ENCODE measurements at places on chromosomes 5 and 9.

GRCh38 chr9:112200711-112201110 is 25.6 kb upstream of the SUSD1 start:
- no peak for DNase-seq

GRCh38 chr9:21974343-21974721 is 19.9 kb downstream of the CDKN2A start:
- no peak for DNase-seq

GRCh38 chr9:30591461-30591860 is 1793.0 kb upstream of the ACO1 start:
- no peak for DNase-seq

DNA sequence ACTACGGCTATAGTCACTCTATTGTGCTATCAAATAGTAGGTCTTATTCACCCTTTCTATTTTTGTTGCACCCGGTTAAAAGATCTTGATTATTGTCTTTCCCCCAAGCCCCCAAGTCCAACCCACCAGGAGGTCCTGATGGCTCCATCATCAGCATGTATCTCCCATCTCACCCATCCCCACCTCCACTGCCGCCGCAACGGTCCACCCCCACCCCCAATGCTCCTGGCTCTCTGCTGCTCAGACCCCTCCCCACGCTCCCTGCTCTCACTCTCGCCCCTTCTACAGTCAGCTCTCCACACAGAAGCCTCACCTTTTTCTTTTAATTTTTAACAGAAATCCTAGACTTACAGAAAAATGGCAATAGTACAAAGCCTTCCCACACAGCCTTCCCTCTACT is 51.5 kb upstream of the SH3PXD2B start:
- no peak for DNase-seq

GRCh38 chr9:135506327-135507103 is 6.0 kb downstream of the MRPS2 start:
- DNase-seq: no peak

GRCh38 chr5:51379331-51379700 is 3.9 kb upstream of the ISL1 start:
- DNase-seq: no peak

- no peak for DNase-seq
These were observed 31.5 kb upstream of the SGCD start for GRCh38 chr5:156295431-156295830.

DNA sequence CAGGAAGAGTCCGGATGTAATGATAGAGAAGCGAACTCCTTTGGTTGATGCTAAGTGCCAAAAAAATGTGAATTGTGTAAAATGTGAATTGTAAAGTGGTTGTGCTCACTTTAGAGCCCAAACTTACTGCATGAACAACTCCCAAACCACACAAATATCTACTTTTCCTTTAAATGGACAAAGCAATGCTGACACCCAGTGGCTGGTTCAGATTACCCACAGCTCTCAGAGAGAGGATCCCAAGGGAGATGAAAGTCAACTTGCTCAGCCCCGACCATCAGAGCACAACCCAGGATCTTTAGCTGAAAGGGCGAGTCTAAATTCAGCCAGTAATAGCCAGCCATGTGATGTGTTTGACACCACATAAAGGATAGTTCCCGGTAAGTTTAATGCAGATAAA is 133.7 kb downstream of the NMUR2 start:
- DNase-seq: no peak

DNA sequence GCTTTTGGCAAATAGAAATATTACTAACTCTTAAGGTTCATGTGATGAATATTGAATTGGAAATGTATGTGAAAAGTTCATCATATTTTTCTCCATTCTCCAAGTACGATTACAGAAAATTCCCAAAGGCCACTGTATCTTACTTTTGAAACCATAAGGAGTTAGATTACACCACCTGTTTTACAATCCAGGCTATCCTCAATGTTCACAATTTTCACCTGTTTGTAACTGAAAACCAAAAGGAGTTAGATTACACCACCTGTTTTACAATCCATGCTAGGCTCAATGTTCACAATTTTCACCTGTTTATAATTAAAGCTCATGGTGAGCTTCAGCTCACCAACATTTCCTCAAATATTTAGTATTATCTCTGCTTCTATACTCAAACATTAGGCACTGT is 188.0 kb downstream of the HCN1 start:
- DNase-seq: no peak

DNA sequence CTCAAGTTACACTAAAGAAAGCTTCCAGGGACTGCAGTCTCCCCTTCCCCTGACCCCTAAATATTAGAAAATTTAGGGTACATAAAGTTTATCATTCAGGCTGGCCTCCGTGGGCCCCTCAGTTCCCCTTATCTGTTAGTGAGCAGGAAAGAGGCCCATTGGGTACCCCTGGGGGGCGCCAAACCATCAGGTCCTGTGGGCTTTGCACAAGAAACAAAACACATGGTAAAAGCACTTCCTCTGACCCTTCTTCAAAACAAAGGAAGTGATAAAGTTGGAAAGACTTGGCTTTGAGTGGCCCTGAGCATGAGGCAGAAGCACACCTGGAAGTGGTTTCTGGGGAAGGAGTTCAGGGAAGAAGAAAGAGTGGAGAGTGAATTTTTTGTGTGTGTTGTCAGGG is 213.0 kb downstream of the SMARCA2 start:
- peak; percentile 12 for DNase-seq

DNA sequence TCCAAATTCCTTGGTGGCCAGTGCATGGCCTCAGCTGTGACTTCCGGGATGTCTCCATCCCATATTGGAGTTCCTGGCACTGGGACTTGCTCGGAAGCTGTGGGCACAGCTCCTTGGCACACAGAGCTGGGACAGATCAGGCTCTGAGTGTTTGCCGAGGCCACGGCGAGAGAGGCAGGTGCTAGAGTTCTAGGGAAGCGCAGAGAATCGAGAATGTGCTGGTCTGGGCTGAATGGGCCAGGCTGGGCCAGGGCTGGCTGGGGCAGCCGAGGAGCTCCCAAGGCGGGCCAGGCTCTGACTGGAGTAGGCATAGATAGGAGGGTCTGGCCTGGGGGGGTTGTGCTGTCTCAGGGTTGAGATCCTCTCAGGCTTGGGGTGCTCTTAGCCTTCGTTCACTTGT is 45.4 kb downstream of the HMCN2 start:
- no peak for DNase-seq

GRCh38 chr9:99184475-99185347 is 37.0 kb downstream of the ALG2 start:
- DNase-seq: peak; percentile 82

DNA sequence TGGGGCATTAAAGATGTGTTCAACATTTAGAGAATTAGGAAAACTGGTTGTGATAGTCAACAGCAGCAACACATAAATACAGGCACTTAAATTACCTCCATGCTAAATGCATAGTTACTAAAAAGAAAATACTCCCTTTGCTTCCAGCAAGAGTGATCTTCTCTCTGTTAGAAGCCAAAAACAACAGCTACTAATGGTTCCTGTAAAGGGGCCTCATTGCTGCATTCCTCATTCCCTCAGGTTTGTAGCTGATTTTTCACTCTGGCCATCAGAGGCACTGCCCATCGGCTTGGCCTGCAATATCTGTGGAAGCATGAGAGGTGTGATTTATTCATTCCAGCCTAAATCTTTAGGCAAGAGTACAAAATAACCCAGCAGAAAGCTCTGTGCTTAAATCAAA is 466.0 kb upstream of the ADAMTS16 start:
- no peak for DNase-seq

GRCh38 chr5:173730632-173731298 is 114.3 kb upstream of the BOD1 start:
- no peak for DNase-seq

DNA sequence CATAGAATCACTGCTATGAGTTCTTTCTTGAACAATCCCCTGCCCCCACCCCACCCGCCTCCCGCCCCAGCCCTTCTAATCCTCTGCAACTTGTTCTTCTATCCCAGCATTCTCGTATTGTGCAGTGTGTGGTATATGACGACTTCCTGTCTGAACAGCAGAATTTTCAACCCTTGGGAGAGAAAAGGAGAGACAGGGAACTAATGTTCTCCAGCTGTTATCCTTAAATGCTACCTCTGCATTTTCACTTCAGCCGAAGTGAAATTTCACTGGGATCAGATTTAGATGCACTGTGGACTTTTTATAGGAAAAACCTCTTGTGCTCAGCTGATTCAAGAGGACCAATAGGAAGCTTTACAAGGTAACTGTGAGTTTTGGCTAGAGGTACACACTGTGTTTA is 2.2 kb downstream of the FBXL7 start:
- DNase-seq: no peak

DNA sequence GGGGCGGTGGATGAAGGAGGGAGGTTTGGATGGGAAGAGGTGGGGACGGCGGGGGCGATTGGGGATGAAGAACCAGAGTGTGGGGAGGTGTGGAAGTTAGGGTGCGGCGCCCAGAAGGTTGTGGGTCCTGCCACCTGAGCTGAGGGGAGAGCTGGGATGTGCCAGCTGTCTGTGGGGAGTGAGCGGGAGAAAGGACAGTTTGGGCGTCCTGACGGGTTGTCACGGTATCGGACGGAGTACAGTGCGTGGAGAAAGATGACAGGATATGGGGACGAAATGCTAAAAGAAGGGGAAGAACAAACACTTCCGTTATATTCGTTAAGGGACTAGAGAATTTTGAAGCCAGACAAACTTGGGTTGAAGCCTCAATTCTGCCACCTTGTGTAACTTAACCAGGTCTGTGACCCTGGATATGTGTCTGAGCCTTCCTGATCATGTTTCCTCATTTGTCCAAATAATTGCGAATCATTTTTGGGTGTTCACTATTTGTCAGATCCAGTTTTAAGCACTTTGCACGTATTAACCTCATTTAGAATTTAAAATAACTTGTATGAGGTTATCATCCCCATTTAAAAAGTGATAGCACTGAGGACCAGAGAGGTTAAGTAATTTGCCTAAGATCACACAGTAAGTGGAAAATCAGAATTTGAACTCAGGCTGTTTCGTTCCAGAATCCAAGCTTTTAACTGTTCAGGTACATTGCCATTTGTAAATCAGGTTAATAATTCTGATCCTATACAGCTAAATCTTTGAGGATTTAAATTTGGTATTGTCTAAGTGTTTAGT is 689 bp downstream of the CNTRL start:
- no peak for DNase-seq

DNA sequence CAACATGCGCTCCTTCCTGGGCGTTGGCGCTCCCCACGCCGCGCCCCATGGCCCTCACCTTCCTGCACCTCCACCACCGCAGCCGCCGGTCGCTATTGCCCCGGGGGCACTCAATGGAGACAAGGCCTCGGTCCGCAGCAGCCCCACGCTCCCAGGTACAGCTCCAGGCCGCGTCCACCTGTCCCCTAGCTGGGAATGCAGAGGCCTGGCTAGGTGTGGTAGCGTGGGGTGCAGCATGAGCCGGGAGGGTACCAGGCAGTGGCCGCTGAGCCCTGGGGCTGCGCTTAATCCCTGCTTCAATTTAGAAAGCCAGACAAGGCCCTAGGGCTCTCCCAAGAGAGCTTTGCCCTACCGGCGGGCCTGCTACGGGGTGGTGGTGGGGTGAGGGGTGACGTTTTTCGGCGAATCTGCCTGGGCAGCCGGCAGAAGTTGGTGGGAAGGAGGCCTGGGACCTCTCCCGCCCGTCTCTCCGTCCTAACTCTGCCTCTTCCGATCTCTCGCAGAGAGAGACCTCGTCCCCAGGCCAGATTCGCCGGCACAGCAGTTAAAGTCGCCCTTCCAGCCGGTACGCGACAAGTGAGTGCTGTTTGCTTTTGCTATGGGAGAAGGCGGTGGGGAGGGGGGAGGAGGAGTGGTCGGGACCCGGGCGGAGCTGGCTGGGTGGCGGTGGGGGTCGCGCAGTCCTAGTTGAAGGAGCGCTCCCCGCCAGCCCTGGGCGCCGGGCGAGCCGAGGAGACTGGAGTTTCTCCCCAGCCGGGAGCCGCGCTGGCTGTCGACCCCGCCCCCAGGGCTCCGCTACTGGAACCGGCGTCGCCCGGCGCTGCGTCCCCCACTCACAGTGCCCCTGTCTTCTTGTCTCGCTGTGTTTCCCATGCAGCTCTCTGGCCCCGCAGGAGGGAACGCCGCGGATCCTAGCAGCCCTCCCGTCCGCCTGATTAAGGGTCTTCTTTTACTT is 4.8 kb downstream of the IRX1 start:
- DNase-seq: no peak

- no peak for DNase-seq
These were observed 117.2 kb downstream of the SPATA31D1 start for GRCh38 chr9:82105729-82106128.

DNA sequence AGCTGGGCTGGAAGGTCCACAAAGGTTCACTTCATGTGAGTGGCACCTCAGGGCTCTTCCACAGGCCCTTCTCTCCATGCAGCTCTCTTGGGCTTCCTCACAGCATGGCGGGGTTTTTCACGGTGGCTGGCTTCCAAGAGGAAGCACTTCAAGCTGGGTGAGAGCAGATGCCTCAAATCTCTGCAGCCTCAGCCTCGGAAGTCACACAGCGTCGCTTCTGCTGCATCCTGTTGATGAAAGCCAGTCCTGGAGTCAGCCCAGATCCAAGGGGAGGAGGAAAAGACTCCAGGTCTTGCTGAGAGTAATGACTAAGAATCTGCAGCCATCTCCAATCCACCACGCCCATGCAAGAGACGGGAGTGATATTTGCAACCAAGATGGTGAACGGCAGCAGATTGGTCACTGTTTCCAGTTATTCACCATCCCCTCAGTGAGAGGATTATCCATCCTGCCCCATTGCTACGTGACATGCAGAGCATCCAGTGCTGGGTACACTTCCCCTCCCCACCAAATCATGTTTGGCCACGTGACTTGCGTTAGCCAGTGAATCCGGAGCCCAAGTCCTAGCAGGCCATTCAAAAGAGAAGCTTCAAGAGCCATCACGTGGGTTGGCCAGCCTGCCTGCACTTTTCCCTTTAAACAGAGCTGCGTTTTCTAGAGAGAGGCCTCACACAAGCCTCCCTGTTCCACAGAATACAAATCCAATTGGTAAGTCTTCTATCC is 173.9 kb downstream of the C9orf50 start:
- DNase-seq: no peak

DNA sequence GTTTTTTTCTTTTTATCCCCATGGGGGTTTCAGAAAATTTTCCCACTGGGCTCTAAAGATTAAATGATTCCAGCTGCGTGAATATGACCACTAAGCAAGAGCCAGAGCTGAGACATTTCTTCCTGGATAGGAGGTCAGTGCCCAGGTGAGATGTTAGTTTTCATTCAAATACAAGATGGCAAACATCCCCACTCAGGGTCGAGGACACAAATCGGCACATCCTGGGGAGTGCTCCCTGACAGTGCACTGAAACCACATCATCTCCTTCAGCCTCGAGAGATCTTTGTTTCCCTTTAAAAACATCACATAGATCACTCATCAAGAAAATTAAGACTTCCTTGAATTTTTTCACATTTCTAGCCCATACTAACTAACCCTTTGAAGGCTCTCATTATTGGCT is 273.2 kb upstream of the PANK3 start:
- no peak for DNase-seq

DNA sequence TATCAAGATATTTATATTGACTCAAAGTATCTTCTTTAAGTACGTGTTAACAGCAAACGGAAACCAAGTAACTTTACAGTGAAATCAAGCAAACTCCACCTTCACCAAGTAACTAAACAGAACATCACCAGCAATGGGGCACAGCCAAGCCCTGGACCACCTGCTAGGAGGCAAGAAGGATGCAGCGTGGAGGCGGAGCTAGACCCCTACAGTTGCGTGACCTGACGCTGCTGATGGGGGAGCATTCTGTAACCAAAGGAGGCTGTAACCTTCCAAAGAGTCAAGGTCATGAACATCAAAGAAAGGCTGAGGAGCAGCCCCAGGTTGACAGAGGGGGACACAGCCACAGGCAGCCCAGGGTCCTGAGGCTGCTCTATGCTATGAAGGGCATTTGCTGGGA is 6.1 kb downstream of the VAV2 start:
- DNase-seq: no peak

- DNase-seq: no peak
These were observed 159.0 kb upstream of the SNX2 start for GRCh38 chr5:122615832-122616231.

GRCh38 chr5:74851684-74852353 is 14.4 kb downstream of the FAM169A start:
- DNase-seq: no peak
